Activated effector memory CD4-positive, alpha-beta T cell treated with anti-CD3 and anti-CD28 coated beads, Interleukin-2, amount 50 U/mL, for 16 hours (primary cell): ENCODE measurements at places on chromosomes 3 and 15.

DNA sequence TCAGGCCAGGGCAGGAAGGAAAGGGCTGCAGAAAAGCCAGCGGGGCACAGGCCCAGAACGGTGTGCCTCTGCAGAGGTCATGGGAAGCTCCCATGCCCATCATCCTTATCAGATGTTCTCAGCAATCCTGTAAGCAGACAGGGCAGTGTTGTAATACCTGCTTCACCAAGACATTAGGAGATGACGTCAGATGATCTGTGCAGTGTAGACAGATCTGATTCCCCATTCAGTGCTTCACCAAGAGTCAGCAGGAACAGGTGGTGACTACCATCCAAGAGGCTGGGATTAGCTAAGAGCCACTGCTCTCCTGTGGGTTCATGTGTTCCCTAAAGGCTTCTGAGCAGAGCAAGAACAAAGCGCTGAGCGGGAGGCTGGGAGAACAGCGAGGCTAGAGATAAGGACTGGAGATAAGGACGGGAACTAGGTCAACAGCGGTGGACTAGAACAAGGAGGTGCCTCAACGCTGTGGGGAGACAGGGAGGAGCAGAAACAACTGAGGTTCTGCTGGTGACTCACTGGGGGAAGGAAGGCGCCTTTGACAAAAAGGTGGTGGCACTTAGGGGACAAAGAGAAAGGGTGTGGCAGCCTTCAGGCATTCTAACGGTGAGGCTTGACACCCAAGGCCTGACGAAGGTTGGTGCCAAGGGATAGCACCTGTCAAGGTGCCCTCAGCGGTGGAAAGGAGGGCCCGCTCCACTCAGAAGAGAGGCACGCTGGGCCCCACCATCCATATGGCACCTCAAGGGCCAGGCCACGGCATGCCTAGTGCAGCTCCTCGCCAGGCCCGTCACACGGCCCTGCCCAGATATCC is 28.4 kb downstream of the CCDC12 start:
- DNase-seq: peak; percentile 87

DNA sequence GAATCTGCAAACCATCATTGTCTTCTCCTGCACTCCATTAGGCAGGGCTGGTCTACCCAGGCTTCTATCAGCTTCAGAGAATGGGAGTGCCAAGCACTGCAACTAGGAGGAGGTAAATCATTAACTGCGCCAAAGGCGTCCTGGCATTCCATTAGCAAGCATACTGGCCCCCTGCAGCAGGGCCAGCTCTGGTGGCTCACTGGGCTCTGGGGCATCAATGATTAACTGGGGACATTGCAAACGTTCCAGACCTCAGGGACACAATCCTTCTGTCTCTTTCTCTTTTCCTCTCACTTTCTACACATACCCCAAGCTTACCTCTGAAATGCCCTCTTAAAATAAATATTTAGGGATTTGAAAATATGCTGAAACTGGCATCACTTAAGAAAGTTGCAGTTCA is 129.0 kb downstream of the MYLK start:
- DNase-seq: no peak

DNA sequence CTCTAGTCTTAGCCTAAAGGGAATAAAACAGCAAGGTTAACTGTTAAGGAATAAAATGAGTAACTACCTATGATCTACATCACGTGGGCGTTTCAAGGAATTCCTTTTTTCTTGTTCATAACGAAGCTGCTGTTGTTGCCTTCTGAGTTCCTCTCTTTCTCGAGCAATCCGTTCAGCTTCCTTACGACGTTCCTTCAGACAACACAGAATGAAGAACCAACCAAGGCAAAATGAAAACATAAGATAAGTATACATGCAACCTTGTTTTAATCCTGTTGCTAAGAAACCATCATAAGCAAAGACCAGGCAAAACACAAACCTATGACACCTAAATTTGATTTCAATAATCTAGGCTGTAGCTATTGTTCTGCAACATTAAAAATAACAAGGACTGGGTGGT is 44.1 kb downstream of the SLTM start:
- DNase-seq: no peak

- no peak for DNase-seq
Observed at GRCh38 chr3:79111375-79112052, 656.3 kb downstream of the ROBO1 start.

DNA sequence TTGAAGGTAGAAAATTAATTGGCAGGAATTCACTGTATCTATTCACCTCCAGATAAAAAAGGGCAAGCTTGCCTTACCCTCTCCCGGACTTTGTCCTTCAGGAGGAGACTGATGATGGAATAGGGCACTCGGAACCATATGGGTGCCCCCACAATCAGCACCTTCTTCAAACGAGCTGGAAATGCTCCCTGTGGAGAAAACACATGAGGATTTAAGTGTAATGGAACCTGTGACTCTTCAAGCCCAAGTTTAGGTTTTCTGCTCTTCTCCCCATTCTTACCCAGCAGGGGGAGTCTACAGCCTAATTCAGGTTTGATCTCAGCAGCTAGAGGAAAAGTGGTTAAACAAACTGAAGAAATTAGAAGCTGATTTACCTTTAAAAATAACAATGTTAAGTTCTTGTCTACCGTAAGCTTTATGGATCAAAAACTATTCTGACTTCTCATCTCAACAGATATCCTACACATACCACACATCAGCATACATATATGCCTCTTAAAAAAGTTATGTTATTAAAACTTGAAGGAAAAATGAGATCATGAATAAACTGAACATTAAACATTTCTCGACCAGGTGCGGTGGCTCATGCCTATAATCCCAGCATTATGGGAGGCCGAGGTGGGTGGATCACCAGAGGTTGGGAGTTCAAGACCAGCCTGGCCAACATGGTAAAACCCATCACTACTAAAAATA is 57.5 kb upstream of the SIN3A start:
- DNase-seq: no peak

DNA sequence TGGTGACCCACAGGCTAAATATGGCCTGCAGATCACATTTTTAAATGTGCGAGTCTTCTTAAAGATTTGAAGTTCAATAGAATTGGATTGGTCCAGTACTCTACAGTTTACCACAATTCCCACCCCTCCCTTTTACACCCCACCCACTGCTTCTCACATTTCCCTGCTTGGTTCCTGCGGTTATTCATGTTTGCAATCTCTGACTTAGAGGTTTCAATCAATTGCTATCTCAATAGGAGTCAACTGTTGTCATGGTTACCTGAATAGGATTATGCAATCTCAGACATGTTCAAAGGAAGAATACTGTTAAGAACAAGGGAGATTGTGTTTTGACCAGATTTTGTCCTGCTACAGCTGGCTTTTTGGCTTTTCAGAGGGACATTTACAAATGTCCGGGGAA is 4.9 kb upstream of the C3orf49 start:
- no peak for DNase-seq

DNA sequence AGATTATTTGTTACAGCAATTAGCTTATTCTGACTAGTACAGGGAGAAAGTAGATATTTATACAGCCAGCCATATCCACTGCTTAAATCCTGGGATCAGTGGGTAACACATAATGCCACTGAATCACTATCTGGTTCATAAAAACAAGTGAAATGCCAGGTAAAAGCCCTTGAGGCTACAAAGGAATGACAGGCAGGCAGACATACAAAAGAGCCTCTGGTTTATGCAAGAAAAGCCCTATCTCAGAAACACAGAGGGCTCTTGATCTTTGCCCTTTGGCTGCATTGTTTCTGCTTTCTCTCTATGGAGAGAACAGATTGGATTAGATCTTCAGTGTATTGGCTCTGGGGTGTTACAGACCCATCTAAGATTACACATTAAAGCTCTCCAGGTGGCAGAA is 115.4 kb upstream of the GADL1 start:
- no peak for DNase-seq

- no peak for DNase-seq
Observed at GRCh38 chr3:168722091-168722490, 626.4 kb upstream of the GOLIM4 start.

DNA sequence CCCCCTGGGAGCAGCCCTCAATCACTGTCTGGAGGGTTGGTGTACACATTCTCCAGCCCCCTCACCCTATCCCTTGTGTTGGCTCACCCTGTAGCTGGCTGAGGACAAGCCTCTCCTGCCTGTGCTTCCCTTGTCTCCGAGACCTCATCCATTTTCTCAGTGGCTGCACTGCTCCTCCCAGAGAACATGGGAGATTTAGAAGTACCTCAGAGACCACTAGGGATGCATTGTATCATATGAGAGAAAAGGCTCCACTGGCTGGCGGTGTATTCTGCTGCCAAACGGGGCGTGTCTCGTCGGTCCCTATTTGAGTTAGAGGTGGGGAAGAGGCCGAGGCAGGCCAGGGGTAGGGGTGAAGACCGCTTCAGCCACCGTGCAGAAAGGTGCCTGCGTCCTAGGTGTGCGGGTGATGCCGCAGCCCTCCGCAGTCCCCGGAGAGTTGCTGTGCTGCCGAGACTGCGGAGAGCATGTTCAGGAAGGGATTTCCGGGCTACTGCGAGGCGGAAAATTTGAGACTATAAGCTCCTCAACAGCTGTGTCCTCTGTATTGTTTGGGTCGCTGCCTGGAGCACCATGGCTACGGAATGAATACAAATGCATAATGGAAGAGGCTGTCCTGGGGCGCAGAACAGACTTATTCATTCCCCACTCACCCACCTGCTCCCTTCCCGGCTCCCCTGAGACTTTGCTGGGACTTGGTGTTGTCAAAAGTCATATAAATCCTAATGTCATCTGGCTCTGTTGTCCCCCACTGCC is 43.8 kb downstream of the SPSB4 start:
- DNase-seq: peak; percentile 48

DNA sequence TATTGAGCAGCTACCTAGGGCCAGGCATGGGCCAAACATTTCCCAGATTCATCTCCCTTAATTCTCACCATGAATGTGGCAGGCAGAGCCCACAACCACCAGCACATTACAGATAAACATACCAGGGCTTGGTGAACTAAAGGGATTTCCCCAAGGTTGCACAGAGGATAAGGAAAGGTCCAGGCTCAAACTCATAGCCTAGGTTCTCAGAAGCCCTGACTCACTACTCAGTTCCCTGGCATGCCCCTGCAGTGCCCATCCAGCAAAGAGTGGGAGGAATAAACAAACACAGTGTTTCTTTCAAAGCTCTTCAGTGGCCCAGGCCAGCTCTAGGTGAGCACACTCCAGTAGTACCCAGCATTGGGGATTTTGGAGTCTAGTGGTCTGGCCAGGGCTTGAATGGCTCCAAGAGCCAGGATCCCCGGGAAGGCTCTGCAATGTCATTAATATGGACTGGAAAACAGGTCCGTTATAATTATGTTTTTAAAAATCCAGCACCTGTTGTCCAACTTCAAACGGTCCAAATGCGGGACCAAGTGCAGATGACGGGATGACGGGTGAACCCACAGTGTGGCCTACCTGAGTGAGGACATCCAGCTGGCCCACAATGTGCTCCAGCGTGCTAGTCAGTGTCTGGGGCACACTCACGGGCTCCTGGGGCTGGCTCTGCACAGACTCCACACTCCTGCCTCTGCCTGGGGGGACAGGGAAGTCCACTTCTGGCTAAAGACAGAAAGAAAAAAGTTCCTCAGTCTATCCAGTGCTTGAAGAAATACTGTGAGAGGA is 39.8 kb upstream of the DUSP7 start:
- DNase-seq: no peak

DNA sequence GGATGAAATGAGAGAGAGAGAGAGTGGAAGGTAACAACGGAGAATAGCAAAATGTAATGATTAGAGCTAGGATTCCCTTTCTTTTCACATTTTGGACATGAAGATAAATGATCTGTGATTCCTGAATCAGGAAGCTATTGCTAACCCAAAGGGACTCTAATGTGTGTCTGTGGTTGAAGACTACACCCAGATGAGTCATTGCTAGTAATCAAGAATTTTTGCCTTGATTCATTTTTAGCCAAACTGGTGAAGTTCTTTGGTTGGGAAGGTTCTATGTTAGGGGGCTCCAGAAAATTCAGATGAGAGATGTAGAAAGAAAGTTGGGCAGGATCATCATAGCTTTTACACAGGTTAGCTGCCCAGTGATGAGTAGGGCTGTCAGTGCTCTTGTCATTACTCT is 116.4 kb downstream of the DUT start:
- no peak for DNase-seq

DNA sequence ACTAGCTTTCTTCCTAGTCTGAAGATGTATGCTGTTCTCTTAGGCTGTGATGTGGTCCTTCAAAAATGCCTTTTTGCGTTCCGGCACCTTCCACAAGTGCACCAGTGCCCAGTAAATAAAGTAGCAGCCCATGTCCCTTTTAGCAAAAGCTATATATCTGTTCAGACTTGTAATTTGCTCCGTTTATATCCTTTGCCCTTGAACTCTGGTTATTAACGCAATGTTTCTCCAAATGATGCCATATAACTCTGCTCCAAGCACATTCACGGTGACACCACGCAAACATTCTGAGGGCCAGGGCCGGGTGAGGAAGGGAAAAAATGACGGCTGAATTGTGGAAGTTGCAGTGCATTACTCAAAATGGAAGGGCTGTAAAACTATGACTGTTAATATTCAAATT is 1001.1 kb upstream of the NR2F2 start:
- DNase-seq: no peak

- DNase-seq: no peak
Observed at GRCh38 chr15:93235926-93236780, 147.1 kb upstream of the RGMA start.

GRCh38 chr3:53102601-53103147 is 27.6 kb downstream of the RFT1 start:
- peak; percentile 69 for DNase-seq

DNA sequence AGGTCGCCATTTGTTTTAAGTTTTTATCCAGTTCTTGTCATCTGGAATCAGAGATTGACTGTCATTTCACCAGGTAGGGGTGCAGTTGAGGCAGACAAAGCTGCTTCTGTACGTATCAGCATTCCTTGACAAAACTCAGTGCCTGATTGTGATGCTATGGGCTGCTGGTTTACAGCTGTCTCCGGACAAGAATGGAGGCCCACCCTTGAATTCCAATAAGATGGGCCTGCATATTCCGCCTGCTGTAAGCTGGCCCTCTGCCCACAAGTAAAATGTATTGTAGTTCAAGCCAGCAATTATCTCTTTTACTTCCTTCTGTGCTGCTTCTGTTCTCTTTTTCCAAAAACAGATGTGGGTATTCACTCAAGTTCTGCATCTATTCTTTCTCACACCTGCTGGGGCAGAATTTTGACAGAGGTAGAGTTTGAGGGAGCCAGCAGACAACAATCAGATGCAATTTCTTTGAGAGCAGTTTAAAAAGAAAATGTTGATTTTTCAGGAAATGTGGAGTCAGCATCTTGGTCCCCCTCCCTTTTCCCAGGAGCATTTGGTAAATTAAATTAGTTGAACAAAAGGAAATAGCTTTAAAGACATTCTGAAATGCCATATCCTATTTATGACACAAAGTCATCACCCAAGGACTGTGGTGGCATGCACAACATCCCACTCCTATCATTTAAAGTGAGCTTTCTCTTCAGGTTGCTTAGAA is 53.5 kb downstream of the IQCH start:
- DNase-seq: no peak
